Daoy (cell line): ENCODE measurements at places on chromosomes 1 and 21. TPM values are rescaled to one million over a fixed set of nuclear protein-coding genes. Genes with fewer than 3 reads are reported as not detected.

GRCh38 chr1:112470966-112471365 lies 37.8 kb upstream of the WNT2B start:
- no peak for DNase-seq

DNA sequence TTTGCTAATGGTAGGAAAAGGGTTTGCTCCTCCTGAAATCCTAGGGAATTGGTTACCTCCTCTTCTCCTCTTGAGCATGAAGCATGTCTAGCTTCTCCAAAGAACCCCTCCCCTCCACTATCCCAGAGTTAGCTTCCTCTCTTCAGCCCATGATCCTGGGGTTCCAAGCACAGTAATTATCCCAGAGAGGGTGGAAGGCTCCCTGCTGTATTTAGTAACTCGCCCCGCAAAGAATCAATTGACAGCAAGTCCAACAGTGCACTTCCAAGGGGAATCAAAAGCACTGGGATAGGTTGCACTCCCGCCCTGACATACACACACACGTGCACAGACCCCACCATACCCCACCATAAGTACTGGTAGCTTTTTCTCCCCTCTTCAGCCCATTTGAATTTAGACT lies 3.1 kb downstream of the S100A8 start:
- no peak for DNase-seq

GRCh38 chr21:32599526-32599925 lies 12.7 kb downstream of the CFAP298 start:
- no peak for DNase-seq

GRCh38 chr1:76005765-76006164 lies 68.8 kb upstream of the ST6GALNAC3 start:
- no peak for DNase-seq

- peak; percentile 72 for DNase-seq
These were observed at the start of gene TNFRSF1B for GRCh38 chr1:12166834-12167492. Gene TNFRSF1B, plus strand, starts transcription at chr1:12166991. Its CDS starts 101 bp downstream, at chr1:12167092.

DNA sequence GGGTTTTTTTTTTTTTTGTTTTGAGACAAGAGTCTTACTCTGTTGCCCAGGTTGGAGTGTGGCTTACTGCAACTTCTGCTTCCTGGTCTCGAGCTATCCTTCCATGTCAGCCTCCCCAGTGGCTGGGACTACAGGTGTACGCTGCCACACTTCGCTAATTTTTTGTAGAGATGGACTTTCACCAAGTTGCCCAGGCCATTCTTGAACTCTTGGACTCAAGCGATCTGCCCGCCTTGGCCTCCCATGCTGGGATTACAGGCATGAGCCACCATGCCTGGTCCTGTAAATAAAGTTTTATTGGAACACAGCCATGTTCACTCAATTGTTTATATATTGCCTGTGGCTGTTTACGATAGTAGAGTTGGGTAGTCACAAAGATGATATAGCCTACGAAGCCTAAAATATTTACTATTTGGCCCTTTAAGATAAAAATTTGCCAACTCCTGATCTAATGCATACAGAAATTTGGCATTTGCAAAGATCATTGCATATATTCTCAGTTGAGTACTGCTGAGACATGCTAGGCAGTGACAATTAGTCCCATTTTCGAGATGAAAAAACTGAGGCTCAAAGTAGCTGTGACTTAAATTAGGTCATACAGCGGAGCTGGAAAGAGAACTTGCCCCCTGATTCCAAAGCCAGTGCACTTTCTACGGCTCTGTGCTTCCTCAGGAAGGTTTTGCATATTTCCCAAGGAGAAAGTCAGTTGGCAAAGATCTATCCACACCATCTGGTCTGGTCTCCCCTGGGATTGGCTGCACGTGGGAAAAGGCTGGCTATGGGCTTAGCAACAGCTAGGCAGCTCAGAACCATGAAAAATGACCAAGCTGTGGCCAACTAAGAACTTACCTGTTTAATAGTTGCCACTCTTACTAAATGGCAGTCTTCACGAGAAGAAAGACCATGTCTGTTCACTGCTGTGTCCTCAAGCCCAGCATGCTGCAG lies 19.4 kb downstream of the MECR start:
- DNase-seq, result no peak

DNA sequence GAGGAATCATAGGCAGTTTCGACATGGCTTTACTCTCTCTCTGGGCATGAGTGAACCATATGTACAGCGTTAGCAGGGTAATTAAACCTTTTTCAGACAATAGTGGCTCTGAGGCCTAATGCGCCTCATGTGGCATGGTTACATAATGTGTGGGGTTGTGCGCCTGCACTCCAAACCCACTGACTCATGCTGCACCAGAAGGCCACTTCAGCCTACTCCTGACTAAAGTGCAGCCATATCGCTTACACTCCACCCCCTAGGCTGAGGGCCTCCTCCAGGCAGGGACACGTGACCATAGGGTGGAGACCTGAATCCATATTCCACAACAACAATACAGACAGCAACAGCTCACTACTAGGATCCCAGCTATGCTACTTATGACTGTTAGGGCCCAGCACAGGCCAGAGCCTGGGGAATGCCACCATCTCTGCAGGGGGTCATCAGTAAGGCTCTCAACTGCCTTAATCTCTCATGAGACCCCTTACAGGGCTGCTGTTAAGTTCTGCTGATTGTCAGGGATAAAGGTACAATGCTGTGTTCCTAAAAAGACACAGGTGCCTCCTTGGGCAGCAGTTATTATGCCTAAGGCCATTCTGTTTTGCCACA lies 13.4 kb upstream of the ODF2L start:
- DNase-seq, result peak; percentile 94

DNA sequence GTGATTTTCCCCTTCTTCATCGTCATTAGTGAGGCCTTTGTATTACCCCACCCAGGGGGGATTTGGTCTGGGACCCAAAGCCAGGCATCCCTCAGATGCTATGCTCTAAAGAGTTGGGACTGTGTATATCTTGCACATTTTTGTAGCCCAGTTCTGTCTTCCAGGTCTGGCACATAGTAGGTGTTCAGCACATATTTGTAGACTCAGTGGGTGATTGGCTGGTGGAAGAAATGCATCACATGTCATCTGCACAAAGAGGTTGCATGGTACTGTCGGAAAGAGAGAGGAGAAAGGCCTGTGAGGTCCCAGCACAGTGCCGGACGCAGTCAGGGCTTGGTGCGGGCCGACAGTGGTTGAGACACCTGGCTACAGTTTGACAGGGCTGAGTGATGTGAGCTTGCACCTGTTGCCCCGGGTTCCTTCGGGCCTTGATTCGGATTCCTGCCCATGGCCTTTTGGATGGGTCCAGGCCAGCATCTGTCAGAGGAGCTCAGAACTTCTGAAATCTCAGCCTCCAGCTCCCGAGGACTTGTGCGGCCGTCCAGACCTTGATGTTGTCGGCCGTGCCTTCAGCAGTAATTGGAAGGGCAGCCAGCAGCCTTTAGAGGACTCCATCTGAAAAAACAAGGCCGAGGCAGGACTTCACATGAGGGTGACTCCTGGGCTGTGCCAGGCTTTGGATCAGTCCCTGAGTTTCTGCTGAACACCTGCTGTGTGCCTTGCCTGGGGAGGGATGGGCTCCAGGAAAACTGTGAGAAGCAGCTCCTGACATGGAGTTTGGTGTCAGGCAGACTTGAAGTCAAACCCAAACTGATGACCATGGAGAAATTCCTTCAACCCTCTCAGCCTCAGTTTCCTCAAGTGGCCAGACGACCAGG lies 40.9 kb upstream of the PADI1 start:
- no peak for DNase-seq

DNA sequence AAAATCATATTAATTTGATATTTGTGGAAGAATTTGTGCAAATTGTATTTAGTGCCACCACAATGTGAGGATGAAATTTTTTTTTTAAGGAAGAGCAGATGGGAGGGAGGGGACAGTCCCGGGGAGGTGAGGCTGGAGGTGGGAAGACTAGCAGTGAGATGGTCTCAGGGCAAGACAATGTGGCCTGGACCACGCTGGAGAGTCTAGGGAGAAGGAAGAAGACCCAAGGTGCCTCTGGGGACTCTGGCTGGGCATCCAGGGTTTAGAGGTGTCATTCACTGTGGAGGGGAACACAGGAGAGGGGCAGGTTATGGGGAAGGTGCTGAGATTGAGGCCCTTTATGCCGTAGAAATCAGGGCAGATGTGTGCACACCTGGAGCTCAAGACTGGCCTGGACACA lies 10.3 kb upstream of the THEMIS2 start:
- no peak for DNase-seq

DNA sequence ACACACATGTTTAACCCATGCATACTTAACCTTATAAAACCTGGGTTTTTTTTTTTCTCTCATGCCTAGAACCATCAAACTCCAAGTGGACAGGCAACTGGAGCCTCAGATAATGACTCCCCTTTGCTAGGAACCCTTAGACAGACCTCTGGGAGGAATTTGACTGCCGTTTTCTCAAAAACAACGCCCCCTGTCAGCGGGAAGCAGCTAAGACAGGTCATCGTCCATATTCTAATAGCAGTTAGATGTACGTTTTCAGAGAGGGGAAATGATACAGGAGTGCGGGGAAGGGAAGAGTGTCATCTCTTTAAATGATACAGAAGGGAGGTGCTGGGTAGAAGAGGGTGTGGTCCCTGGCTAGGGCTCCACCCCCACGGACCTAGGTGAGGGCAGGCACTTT lies 34.7 kb downstream of the LRRC3 start:
- no peak for DNase-seq

GRCh38 chr1:8351693-8352470 lies 34.0 kb downstream of the SLC45A1 start:
- DNase-seq, result peak; percentile 43

- DNase-seq, result no peak
These were observed 99.2 kb upstream of the PALMD start for GRCh38 chr1:99546432-99547416.

- no peak for DNase-seq
These were observed 24.8 kb upstream of the SELENON start for GRCh38 chr1:25774921-25775771.

- DNase-seq, result peak; percentile 59
These were observed 75.2 kb downstream of the EVI5 start for GRCh38 chr1:92709738-92710137.

DNA sequence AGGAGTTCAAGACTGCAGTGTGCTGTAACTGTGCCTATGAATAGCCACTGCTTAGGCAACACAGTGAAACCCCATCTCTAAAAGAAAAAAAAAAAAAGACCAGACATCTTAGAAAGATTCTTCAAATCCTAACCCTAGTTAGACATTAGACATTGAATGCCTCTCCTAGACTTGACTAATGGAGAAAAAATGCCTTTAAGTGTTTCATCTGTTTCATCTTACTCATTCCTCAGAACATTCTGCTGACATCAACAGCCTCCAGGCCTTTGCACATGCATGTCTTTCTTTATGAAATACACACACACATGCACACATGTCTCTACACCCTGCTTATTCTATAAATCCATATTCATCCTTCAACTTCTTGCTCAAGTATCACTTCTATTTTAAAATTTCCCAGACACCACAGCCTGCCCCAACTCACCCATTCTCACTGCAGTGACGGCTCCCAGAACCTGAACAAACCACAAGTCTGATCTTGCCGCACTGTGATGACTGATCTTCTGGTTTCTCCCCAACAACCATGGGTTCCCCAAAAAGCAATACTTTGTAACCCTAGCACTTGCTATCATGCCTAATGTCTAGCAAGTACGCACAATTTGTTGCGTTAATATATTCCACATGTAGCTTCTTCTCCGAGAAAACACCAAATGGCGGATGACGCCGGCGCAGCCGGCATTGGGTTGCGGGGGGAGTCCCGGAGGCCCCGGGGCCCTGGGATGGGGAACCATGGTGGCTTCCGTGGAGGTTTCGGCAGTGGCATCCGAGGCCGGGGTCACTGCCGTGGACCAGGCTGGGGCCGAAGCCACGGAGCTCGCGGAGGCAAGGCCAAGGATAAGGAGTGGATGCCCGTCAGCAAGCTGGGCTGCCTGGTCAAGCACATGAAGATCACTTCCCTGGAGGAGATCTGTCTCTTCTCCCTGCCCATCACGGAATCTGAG lies 37.4 kb downstream of the LRRC52 start:
- no peak for DNase-seq

DNA sequence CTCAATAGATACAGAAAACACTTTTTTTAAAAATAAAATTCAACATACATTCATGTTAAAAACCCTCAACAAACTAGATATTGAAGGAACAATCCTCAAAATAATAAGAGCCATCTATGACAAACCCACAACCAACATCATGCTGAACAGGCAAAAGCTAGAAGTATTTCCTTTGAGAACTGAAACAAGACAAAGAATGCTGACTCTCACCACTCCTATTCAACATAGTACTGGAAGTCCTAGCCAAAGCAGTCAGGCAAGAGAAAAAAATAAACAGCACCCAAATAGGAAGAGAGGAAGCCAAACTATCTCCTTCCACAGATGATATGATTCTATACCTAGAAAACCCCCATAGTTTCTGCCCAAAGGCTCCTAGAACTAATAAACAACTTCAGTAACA lies 46.2 kb upstream of the IVNS1ABP start:
- no peak for DNase-seq

DNA sequence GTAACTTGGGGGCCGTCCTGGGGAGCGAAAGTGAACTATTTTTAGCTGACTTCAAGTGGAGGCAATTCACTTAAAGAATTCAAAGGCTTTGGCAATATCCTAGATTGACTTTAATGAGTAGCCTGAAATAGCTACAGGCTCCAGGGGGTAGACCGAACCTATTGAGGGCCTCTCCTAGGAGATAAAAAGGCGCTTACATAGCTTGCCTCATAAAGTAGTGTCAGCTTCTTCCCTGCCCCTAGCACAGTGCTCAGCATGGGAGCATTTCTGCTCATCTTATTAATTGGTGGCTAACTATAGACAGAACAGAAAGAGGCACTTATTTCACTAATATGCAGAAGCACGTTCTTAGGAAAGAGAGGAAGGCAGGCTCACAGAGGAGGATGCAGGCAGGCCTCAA lies 12.3 kb upstream of the CTNNBIP1 start:
- DNase-seq, result no peak

CFHR3 gene
- total RNA-seq, result not detected in 2 replicates

SLAMF8 gene
- total RNA-seq, result 0.18 and 0.63 TPM in 2 replicates

TAS1R1 gene
- total RNA-seq, result not detected in 2 replicates

PLA2G5 gene
- total RNA-seq, result not detected in 2 replicates

C1QA gene
- total RNA-seq, result not detected in 2 replicates

COL24A1 gene
- total RNA-seq, result 0.06 and 0.09 TPM in 2 replicates

NEK7 gene
- total RNA-seq, result 46.1 and 59.3 TPM in 2 replicates
